Effector memory CD4-positive, alpha-beta T cell (primary cell): ENCODE measurements at places on chromosomes 7 and 10.

DNA sequence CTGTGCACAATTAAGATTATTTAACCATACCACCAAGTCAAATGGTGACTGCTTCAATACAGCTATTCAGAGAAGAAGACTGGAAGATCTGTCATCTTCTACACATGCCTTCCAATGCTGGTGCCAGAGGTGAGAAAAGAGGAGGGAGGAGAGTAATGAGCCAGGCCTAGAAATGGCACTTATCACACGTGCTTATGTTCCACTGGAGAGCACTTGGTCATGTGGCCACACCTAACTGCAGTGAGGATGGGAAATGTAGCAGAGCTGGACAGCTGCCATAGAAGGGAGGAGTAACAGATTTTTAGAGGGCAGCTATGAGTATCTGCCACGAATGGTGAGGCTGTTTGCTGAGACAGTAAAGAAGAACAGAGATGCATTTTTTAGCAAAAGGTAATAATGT is 77.1 kb downstream of the MPLKIP start:
- DNase-seq = no peak

- DNase-seq = no peak
Measured at GRCh38 chr10:121284936-121285335, 313.3 kb downstream of the FGFR2 start.

- DNase-seq = no peak
Measured at GRCh38 chr10:89335226-89335625, 7.4 kb downstream of the IFIT3 start.

- no peak for DNase-seq
Measured at GRCh38 chr10:102603946-102604345, 40.3 kb upstream of the TRIM8 start.

DNA sequence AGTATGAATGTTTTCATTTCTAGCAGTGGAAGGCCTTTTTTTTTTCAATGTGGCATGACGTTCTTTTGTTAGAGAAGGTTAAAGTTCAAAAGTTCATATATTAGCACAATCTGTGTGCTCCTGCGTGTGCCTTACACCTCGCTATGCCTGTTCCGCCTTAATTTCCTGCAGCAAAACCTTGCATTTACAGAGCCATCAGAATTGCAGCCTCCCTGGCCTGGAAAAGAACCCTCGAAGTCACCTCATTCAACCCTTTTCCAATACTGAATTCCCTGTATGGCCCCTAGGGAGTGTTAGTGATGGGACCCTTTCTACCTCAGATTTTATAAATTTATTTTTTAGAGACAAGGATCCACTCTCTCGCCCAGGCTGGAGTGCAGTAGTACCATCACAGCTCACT is 103.5 kb upstream of the ZNF438 start:
- no peak for DNase-seq

GRCh38 chr7:4774658-4775249 is 669 bp upstream of the AP5Z1 start:
- DNase-seq = no peak

DNA sequence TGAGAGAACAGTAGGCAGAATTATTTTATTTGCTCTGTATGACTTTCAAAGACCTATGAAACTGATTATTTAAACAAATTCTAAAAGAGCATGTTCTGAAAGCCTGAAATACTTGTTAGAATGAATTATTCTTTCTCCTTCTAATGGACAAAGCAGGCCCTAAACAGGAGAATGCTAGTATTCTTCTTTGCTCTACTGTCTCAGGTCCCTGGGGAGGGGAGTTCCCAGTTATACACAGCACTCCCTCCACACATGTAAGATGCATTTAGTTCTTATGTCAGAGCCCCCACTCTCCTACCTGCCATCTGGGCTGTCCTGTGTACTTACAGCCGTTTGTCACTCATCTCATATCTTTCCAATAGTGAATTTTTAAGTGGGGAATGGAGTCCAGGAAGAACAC is 633.5 kb upstream of the ANKRD30A start:
- no peak for DNase-seq

GRCh38 chr10:50648089-50648934 is 24.6 kb upstream of the SGMS1 start:
- no peak for DNase-seq

GRCh38 chr7:100556541-100556940 is 17.2 kb downstream of the SAP25 start:
- no peak for DNase-seq

DNA sequence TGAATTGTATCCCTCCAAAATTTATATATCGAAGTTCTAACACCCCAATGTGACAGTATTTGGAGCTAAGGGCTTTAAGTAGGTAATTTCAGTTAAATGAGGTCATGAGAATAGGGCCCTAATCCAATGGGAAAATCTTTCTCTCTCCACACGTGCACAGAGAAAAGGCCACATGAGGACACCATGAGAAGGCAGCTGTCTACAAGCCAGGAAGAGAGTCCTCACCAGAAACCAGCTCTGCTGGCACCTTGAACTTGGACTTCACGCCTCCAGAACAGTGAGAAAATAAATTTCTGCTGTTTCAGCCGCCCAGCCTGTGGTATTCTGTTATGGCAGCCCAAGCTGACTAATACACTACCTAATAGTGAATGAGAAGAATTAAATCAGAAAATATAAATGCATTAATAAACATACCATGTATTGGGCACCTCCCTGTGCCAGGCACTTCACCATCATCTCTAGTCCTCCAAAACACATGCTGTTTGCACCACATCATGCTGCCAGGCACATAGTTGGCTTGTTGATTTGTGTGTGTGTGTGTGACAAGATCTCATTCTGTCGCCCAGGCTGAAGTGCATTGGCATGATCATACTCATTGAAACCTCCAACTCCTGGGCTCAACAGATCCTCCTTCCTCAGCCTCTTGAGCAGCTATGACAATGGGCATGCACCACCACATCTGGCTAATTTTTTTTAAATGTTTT is 9.1 kb upstream of the TOMM7 start:
- no peak for DNase-seq

DNA sequence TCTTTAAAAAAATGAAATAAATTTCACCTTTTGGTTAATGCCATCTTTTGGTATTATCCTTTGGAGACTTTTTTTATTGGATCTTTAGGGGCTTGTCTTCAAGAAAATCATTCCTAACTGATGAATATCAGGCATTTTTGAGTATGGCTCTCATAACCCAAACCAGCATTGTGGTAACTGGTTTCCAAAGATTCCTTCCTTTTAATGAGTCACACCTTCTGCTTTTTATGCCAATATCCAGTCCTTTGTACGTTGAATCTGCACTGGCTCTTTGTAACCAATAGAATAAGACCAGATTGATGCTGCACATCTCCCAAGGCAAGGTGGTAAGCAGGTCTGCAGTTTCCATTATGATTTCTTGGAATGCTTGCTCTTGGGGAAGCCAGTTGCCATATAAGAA is 89.1 kb downstream of the GPR158 start:
- DNase-seq = no peak

GRCh38 chr7:95209276-95209675 is 115.1 kb downstream of the PON1 start:
- DNase-seq = no peak

DNA sequence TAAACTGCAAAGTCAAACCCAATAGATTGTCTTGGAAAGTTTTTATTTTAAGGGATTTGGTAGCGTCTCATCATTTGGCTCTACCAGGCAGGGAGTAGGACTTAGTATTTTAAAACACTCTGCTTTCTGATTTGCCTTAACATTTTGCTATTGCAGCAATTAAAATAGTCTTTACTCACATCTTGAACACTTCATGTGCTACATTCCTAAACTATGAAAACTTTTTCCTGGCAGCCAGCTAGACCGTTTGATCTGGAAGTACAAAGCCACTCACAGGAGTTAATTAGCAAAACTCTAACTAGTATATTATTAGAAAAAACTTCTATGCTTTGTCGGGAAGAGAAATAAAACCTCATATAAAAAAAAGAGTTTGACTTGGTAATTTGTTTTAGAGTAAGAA is 111.4 kb downstream of the TFPI2 start:
- DNase-seq = no peak

DNA sequence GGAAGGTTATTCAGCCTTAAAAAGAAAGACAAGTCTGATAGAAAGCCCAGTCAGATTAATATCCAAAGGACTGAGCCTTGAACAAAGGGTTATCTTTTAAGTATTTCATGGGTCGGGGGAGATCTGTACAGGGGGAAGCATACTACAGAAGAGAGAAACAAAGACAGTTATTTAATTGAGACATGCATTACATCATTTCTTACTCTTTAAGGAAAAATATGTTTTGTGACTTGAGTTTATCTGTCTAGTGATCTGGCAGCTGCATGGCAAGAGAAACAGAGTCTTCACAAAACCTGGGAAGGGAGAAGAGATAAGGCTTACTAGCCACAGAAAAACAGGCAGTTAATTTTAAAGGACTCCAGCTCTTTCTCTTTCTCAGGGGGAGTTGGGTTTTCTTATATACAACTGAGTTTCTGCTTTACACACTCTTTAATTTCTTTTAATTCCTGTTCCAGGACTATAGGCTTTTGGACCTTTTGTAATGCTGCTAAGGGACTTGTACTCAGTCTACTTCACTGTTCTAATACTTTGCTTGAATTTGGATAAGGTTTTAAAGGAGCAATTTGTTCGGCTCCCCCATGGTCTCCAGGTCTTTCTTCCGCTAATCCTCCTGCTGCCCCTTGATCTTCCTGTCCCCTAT is 20.9 kb upstream of the CYP3A43 start:
- no peak for DNase-seq

GRCh38 chr7:117019786-117020590 is 66.7 kb downstream of the ST7 start:
- DNase-seq = no peak

DNA sequence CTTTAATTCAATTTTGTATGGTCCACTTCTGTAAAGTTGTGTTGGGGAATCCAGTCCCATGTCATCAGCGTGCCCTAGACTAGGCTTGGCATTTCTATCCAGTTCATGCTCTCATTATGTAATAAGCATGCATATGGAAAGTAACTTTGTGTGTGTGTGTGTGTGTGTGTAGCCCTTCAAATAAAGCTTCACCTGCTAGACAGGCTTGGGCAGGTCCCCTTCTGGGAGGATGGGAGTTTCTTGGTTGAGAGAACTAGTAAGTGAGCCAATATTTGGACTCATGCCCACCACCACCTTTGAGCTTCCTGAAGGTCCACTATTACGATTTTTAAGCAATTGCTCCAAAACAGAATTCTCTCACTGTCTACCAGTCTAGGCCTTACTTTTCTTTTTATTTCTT is 6.9 kb downstream of the BZW2 start:
- DNase-seq = no peak

DNA sequence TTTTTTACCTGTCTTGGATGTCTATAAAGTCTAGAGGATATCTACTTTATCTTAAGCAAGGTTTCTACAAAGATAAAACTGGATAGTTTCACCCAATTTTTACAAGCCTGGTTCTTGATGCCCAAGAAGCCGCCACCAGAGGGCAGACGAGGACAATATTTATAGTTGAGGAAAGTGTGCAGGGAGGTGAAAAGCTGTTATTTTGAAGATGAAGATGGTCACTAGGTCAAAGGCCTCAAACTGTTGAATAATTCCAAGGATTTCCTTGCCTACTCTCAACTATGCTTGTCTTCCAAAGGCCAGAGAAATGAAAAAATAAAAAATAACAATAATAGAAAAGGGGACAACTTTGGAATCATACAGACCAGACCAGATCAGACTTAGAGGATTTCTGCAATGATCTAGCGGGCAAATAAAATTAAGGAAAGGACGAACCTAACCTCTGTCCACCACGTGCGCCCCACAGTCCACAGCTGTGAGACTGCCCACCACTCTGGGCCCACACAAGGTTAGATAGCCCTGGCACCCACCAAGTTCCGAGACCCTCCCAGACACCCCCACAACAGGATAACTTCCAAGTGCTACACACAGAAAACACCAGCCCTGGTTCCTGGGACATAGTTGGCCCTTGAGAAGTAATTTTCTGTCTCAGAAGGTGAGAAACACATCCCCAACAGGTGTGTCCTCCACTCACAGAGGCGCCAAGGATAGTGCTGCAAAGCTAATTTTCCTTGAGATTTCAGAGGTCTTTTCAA is 2.8 kb downstream of the PKD1L1 start:
- DNase-seq = peak; percentile 63
